ENCODE measurements at places on chromosomes 4 and X. TPM values are rescaled to one million over a fixed set of nuclear protein-coding genes. Genes with fewer than 3 reads are reported as not detected.

Gene SHOX
- 2.2 TPM for total RNA-seq

Gene TRO
- total RNA-seq, result 21.3 TPM

Gene ARX
- not detected for total RNA-seq

Gene GRXCR1
- total RNA-seq, result not detected

Gene VEGFD
- 0.32 TPM for total RNA-seq

Gene KLF8
- total RNA-seq, result 4.6 TPM

Gene FGD1
- 9.0 TPM for total RNA-seq

Gene XAGE2
- total RNA-seq, result not detected

Gene MAP7D2
- total RNA-seq, result 0.13 TPM

Gene ESX1
- not detected for total RNA-seq

Gene CYLC1
- not detected for total RNA-seq

Gene RTL9
- total RNA-seq, result 0.22 TPM

Gene MAB21L2
- 27.1 TPM for total RNA-seq

Gene CPE
- total RNA-seq, result 18.2 TPM

Gene PPEF2
- not detected for total RNA-seq

Gene H2AZ1
- 186 TPM for total RNA-seq

Gene GPRASP1
- 5.0 TPM for total RNA-seq

Gene CXCL8
- 4.0 TPM for total RNA-seq

Gene PDCL2
- not detected for total RNA-seq

Gene GSX2
- total RNA-seq, result 0.43 TPM

Gene FGFBP1
- not detected for total RNA-seq

Gene RHOXF2B
- not detected for total RNA-seq

Gene TMPRSS11F
- not detected for total RNA-seq

Gene BEND4
- 0.11 TPM for total RNA-seq

Gene FDCSP
- not detected for total RNA-seq

Gene DUSP21
- total RNA-seq, result not detected

Gene ZNF630
- total RNA-seq, result 2.0 TPM

Gene NSUN7
- not detected for total RNA-seq

Gene UNC5C
- 2.5 TPM for total RNA-seq

Gene ACE2
- total RNA-seq, result not detected
